Breast epithelium (tissue), 4 donors: ENCODE measurements at places on chromosomes 2 and 18. TPM values are rescaled to one million over a fixed set of nuclear protein-coding genes. Genes with fewer than 3 reads are reported as not detected.
A peak's percentile ranks its signal among the peaks of the same experiment; 100 is the strongest.

DNA sequence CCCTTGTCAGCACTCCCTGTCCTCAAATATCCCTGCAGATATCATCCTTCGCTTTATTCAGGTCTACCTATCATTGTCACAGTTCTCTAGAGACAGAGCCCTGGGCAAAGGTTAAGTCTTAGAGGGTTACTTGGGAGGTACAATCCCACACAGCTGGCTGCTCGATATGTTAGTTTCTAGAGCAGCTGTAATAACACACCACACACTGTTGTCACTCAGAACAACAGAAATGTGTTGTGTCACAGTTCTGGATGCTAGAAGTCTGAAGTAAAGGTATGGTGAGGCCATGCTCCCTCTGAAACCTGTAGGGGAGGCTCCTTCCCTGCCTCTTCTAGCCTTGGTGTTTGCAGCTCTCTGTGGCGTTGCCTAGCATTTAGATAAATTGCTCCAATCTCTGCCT is 9.9 kb upstream of the RAPGEF4 start:
- H3K36me3 ChIP-seq = no peaks in the 10 kb centered on the region
- no peak for DNase-seq
- H3K27me3 ChIP-seq = no peaks in the 10 kb centered on the region
- H3K27ac ChIP-seq = no peak overlapping the region

DNA sequence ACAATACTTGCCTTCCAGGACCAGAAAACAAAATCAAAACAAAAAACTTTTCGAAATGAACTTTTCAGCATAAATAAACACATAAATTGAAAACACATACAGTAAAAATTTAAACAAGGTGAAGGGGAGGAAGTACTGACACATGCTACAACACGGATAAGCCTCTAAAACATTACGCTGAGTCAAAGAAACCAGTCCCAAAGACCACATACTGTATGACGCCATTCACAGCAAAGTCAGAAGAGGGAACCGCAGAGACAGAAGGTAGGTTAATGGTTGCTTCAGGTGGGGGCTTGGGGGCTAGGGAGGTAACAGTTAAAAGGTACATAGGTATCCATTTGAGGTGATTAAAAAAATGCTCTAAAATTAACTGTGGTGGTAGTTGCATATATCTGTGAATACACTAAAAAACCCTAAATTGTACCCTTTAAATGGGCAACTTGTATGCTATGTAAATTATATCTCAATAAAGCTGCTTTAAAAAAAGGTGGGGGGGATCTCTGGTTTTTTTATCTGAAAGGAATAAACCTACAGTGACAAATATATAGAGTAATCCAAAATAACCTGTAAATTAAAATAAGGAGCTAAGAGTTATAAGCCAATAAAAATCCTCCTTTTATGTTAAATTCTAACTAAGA is 7.1 kb downstream of the COX7A2L start:
- H3K4me1 ChIP-seq = no peaks in the 10 kb centered on the region
- H3K36me3 ChIP-seq = no peaks in the 10 kb centered on the region
- H3K27me3 ChIP-seq = no peaks in the 10 kb centered on the region

GRCh38 chr2:8196316-8196715 is 485.5 kb upstream of the ID2 start:
- no peaks in the 10 kb centered on the region for H3K36me3 ChIP-seq
- H3K27ac ChIP-seq = no peak overlapping the region
- no peak overlapping the region for H3K4me3 ChIP-seq
- H3K27me3 ChIP-seq = no peaks in the 10 kb centered on the region

- no peak overlapping the region for H3K27ac ChIP-seq
- H3K4me3 ChIP-seq = no peak overlapping the region
Measured at GRCh38 chr2:4662161-4662779, 958.9 kb downstream of the DCDC2C start.

DNA sequence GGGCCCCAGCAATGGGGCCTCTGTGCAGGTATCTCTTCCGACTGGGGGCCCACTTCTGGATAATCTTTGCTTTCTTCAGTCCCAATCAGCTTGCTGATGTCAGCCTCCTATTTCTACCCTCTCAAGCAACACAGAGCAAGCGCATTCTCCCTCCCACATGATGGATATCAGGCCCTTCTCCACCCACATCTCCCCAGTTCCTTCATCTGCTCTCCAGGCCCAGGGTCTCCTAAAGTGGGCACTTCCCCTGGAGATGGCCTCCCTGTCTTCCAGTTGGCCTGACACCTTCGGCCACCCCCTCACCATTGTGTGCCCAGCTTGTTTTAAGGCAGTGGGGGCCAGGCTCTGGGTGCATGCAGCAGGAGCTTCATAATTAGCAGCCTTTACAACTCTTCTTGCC is 96.6 kb upstream of the MCFD2 start:
- no peak overlapping the region for H3K4me3 ChIP-seq
- H3K27me3 ChIP-seq = no peaks in the 10 kb centered on the region
- H3K4me1 ChIP-seq = peaks cover 9% of the 10 kb centered on the region

DNA sequence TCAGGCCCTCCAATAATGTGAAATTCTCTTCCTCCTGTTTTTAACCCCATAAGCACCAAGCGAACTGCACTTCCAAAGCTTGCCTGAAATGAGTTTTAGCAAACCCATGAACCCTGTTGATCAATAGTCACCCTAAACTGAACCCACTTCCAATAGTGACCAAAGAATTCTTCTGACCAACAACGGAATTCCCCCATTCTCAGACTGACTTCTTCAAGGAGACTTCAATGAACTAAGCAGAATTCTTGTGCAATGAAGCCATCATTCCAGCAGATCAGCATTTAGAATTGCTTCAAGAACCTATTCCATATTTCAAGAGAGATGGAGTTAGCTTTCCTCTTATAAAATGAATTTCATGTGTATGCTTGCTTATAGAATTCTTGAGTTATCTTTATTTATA is 176.9 kb upstream of the FN1 start:
- no peaks in the 10 kb centered on the region for H3K27me3 ChIP-seq
- H3K4me3 ChIP-seq = no peak overlapping the region
- H3K36me3 ChIP-seq = no peaks in the 10 kb centered on the region
- no peak overlapping the region for H3K27ac ChIP-seq
- no peak for DNase-seq
- H3K4me1 ChIP-seq = no peaks in the 10 kb centered on the region

DNA sequence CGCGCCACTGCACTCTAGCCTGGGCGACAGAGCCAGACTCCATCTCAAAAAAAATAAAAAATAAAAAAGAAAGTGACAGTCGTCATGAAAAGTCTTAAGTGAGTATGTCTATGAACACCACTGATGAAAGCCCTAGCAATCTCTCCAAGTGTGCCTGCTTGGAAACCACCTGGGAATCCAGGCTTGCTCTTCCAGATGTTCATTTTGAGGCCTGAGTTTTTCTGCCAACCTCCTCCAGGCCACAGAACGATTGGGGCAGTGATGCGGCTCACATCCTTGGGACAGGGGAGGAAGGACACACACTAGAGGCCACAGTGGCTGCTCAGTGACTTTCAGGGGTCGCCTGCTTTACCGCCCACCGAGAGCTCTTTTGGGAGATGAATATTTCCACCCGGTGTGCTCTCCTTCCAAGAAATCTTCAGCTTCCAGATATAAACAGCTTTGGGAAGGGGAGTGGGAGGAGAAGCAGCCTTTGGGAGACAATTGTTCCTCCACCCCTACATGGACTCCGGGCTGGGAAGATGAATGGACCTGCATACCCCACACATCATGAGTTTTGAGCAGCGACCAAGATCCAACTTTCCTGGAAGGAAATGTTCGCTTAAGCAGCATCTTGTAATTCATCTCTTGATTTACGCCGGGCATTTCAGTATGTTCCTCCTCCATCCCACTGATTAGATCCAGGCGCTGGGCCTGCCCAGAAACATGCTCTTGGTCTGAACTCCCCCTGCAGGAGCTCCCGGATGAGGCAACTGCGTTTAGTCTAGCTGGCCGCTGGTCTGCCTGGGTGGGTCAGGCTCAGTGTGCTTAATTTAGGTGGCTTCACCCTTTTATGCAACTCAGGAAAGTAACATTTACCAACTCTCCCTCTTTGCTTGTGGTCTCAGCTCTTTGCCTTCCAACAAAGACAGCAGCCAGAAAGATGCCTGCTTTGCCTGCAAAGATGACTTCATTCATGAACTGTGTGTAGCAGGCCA is 6.2 kb upstream of the ARMC9 start:
- peak overlapping the region; percentile 89 for H3K27ac ChIP-seq
- no peak for DNase-seq
- no peaks in the 10 kb centered on the region for H3K36me3 ChIP-seq
- H3K27me3 ChIP-seq = no peaks in the 10 kb centered on the region
- H3K4me3 ChIP-seq = no peak overlapping the region

DNA sequence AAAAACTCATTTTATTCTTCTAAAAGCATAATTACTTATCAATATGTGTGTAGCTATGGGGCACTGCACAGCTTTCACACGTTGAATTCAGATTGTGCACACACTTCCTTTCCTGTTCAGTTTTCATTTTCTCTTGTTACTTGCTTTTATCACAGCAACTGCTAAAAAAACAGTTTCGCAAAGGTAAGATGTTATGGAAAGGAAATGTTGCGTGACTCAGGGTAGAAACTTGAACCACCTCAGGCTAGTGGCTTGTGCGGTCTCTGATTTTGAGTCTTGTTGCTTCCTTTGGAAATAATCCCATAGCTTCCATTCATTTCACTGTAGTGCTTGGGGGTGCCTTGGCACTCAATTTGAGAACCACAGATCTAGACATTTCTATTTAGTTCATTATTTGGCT is 171.9 kb downstream of the FMNL2 start:
- no peak for DNase-seq
- H3K36me3 ChIP-seq = no peaks in the 10 kb centered on the region
- H3K4me1 ChIP-seq = no peaks in the 10 kb centered on the region
- no peak overlapping the region for H3K27ac ChIP-seq
- no peak overlapping the region for H3K4me3 ChIP-seq

DNA sequence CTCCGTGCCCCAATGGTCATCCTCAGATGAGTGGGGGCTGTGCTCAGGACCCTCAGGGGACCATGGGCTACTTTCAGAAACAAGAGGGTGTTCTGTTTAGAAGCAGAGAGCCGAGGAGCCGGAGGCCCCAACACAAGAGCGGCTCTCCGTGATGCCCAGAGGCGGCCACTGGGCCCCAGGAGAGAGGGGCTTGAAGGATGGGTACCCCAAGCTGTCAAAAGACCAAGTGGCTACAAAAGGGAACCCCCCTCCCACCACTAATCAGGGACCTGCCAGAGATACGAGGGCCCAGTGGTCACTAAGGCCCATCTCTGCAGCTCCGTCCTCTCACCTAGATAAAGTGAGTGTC is 93.6 kb downstream of the HDAC4 start:
- no peaks in the 10 kb centered on the region for H3K27me3 ChIP-seq
- H3K27ac ChIP-seq = no peak overlapping the region
- peaks cover 4% of the 10 kb centered on the region for H3K4me1 ChIP-seq
- DNase-seq = no peak
- H3K36me3 ChIP-seq = no peaks in the 10 kb centered on the region

- H3K27ac ChIP-seq = no peak overlapping the region
- no peak for DNase-seq
- no peaks in the 10 kb centered on the region for H3K4me1 ChIP-seq
- no peaks in the 10 kb centered on the region for H3K27me3 ChIP-seq
Measured at GRCh38 chr18:50621366-50621765, 61.5 kb downstream of the MAPK4 start.

DNA sequence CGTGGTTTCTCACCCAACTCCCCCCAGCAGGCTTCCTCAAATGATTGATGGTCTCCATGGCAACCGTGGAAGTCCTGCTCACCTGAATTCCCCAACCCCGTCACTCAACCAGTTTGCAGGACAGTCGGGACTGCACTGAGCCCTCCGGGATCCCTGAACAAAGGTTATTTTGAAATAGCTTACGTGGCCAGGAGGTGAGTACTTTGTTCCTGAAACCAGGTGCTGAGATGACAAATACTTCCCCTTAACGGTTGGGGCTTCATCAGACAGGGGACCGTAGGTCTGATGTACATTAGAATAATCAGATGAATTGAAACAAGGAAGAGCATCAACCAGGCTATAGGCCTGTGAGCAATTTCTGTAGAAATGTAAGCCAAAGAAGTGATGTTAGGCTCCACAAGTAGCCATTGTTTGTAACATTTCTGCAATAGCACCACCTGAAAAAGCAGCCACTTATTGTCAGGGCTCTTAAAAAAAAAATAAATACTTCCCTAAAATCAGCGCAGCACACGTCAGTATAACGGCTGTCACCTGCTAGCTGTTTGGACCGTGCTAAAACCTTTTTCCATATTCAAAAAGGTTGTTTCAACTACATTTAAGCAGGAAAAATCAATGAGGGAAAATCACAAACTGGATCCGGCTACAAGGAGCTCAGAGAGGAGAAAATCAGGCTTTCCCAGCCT is 206.4 kb upstream of the ID2 start:
- no peaks in the 10 kb centered on the region for H3K36me3 ChIP-seq
- H3K27me3 ChIP-seq = no peaks in the 10 kb centered on the region
- peak overlapping the region; percentile 33 for H3K27ac ChIP-seq
- no peak for DNase-seq

The ALPG gene
- total RNA-seq = not detected

The PKP4 gene
- 138 TPM for total RNA-seq
